Vagina (tissue), 2 donors: ENCODE measurements at places on chromosomes 12 and 14.

DNA sequence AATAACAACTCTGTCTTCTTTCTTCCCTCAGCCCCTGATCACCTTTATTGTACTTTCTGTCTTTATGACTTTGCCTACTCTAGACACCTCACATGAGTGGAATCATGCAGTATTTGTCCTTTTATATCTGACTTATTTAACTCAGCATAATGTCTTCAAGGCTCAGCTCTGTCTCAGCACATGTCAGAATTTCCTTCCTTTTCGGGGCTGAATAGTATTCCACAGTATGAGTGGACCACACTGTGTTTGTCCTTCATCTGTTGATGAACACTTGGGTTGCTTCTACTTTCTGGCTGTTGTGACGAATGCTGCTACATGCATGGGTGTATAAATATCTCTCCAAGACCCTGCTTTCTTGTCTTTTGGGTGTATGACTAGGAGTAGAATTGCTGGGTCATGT, 117.6 kb downstream of the KIF26A start:
- no peak for DNase-seq

- no peak for DNase-seq
These were observed 1.4 kb downstream of the GPR68 start for GRCh38 chr14:91243074-91243471.

DNA sequence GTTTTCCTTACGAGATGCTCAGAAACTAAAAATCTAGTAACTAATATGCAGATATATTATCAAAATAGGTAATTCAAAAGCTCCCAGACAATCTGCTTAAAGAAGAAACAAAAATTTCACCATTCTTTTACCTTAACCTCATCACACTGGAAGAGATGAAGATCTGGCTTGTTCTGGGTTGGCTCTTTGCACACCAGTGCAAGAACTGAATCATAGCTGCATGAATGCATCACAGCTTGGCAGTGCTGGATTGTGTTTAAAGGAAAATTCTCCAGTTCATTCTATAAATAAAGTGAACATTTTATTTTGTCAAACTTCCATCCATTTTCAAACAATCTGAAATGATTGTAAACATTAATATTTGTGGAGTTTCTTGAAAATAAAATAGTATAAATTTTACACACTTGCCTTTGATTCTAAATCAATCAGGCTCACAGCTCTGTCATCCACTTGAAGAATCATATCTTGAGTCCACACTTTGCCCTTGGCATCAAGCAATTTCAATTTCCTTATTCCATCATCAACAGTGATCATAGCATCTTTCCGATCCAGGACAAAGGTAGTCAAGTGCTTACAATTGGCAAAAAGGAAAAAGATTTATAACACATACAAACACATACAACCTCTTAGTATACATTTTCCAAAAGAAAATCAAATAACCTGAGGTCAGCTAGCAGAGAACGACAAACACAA, 119.8 kb downstream of the EPS8 start:
- no peak for DNase-seq

- DNase-seq: no peak
These were observed 8.0 kb upstream of the EVL start for GRCh38 chr14:100056964-100057795.

GRCh38 chr12:7068240-7068993, 7.9 kb downstream of the C1S start:
- no peak for DNase-seq

DNA sequence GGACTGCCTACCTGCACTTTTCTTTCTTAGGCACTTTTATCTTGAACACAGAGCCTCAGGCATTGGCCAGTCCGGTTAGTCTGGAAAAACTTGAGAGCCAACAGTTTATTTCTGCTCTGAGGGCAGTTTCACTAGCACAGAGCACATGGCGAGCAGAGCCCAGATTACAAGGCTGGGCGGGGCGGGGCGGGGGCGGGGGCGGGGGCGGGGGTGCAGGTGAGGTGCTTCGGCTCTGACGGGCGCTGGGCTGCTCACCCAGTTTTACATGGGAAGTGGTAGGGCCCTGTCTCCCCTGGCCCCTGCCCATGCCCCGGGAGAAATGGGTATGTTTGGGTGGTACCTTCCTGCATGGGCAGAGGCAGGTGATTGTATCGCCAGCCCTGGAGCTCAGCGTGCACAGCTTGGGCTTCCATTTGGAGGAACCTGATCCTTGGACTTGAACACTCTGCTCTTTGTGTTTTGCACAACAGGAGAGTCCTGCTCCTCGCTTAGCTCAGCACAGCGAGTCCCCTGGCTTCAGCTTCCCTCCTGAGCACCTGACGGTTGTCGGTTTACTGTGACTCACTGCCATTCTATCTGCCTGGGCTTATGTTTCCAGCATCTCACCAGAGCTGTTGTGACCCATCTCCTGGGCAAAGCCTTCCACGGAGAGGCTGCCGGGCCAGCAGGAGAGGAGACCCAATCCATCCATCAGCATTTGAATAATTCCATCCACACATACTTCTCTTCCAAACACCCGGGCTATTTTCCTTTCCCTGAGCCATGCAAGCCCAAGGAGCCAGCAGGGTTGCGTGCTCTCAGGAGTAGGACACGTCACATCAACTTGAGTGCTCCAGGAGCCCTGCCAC, 108.5 kb downstream of the ARF6 start:
- DNase-seq: peak; percentile 93
